ENCODE measurements at places on chromosomes 2 and 18.

DNA sequence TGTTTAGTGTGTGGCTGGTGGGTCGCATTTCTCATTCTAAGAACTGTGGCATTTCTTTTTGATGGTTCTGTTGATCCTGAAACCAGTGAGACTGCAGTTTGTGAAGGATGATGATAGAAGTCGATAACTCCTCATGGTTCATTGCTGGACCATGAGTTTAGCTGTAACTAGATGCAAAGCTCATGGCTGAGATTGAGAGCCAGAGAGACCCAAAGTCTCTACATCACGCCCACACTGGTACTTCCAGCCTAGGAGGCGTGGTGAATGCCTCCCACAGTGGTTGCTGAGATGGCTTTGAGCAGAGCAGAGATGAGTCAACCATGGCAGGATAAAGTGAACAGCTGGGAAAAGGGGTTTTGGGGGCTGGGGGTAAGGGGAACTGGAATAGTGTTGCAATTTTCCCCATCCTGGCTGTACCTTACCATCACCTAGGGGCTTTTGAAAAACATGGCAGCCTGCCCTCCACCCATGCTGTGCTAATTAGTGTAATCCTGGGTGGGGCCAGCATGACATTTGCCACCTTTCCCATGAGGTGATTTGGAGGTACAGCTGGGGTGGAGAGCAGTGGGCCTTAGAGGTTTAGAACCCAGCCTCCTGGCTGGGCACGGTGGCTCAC lies 24.1 kb downstream of the INPP4A start:
- DNase-seq, result no peak

DNA sequence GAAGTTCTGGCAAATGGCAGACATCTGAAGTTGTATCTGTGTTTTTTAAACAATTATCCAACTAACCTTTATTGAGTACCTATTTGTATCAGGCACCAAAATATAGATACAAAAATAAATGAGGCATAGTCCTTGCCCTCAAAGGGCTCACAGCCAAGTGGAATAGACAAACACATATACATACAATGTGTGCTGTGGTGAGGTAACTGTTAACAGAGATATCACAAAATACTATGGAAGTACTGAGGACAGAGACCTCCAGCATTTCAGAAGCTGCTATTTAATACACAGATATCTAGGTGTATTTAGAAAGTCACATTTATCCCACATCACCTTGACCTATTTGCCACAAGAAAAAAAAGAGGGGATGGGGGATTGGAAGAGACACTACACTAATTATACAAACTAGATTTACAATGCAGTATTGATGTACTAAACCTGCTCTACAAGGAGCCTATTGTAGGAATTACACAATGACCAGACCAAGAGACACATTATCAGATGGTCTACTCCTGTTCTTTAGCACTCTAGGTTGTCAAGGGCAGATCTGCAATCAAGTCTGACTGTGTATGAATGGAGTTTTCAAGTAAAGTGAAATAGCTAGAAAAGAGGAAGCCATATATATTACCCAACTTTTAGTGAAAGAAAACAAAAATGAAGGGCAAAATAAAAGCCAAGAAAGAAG lies 62.2 kb downstream of the SPIRE1 start:
- DNase-seq, result no peak

- DNase-seq, result no peak
Observed at GRCh38 chr2:237538001-237538720, 28.2 kb upstream of the PRLH start.

DNA sequence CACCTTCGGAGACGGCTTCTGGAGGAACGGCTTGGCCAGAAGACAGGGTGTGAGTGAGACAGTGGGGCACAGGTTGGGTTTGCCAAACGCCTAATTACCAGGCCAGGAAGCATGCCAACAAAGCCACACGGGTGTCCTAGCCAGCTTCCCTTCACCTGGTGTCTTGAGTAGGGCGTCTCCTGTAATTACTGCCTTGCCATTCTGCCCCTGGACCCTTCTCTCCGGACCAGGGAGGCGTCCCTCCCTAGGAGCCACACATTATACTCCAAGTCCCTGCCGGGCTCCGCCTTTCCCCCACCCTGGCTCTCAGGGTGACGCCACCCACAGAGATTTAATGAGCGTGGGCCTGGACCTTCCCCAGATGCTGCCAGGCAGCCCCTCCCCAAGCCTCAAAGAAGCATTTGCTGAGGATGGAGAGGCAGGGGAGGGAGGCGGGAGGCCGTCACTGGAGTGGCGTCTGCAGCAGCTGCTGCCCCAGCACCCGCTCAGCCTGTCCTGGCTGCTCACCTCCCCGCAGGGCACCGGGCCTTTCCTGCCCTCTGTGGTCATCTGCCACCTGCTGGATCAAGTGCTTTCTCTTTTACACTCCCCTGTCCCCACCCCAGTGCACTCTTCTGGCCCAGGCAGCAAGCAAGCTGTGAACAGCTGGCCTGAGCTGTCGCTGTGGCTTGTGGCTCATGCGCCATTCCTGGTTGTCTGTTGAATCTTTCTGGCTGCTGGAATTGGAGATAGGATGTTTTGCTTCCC lies 20.7 kb downstream of the FOSL2 start:
- peak; percentile 64 for DNase-seq

DNA sequence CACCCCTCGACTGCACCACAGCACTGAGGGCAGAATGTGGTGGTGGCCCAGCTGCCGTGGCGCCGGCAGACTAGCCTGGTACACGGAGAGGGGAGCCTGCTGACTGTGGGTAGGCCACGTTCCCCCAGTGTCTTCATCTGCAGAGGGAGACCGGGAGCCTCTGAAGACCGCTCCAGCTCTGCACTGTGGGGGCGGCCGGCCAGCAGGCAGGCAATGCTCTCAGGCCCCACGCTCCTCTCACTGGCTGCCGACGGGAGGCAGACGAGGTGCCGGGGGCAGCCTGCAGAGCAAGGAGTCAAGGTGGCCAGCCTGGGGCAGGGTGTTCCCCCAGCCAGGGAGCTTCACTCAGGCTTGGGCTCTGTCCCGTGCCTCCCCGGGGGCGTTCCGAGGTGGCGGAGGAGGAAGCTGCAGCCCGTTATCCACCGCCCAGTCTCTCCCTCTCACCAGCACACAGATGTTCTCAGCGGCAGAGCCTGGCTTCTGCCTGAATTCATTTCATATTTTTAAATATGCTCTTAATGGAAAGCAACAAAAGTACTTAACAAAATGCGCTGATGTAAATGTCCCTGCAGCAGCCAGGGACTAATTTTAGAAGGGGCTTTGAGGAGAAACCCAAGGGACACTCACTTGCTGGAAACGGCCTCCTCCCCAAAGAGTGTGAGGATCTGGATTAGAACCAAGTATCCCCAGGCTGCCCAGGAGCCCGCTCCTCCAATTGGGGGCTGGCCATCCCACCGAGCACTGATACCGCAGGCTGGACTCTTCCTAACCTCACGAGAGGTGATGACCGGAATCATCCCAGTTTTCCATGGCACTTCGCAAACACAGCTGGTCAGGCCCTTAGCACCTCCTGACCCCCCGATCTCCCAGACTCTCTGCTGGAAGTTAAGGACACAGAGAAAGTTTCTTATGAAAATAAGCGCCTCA lies 87.8 kb downstream of the HDAC4 start:
- peak; percentile 42 for DNase-seq

DNA sequence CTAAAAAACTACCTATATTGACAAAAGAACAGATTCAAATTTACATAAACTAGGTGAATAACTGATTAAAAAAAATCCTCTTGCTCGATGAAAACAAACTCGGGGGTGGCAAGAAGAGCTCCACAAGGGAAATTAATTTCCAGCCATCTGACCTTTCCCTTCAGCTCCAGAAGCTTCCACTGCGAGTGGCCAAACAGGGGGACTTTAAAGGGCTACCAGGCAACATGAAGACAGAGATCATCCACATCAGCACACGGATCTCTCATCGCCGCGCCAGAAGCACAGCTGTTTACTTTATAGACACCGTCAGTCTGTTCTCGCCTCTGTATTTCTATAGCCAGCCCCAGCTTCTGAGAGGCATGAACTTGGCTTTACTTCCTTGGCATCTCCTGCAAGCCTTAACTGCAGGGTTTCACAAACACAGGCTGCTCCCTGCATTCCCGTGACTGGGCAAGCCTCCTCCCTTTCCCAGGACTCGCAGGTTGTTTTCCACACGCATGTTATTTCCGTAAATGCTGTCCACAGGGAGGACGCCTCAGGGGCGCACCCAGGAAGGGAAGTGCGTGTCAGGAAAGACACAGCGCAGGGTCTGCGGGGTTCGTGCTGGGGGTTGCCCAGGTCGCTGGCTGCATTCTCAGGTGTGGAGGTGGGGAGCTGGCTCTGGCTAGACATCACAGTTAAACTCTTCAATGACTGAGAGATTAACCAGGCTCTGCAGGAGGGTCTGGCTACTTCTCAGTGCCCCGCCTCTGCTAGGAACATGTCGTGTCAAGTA lies 85.0 kb downstream of the USP40 start:
- no peak for DNase-seq

GRCh38 chr2:218032336-218033171 lies 29.8 kb upstream of the TNS1 start:
- DNase-seq, result peak; percentile 32

- no peak for DNase-seq
Observed at GRCh38 chr2:98240786-98241398, 105.4 kb upstream of the CNGA3 start.

- no peak for DNase-seq
Observed at GRCh38 chr2:85240055-85240454, 87.7 kb downstream of the TGOLN2 start.

- no peak for DNase-seq
Observed at GRCh38 chr2:6523476-6523875, 342.2 kb downstream of the CMPK2 start.

GRCh38 chr18:45503990-45504389 lies 111.3 kb upstream of the SLC14A2 start:
- no peak for DNase-seq

- DNase-seq, result no peak
Observed at GRCh38 chr18:58158008-58158407, 114.0 kb downstream of the NEDD4L start.

DNA sequence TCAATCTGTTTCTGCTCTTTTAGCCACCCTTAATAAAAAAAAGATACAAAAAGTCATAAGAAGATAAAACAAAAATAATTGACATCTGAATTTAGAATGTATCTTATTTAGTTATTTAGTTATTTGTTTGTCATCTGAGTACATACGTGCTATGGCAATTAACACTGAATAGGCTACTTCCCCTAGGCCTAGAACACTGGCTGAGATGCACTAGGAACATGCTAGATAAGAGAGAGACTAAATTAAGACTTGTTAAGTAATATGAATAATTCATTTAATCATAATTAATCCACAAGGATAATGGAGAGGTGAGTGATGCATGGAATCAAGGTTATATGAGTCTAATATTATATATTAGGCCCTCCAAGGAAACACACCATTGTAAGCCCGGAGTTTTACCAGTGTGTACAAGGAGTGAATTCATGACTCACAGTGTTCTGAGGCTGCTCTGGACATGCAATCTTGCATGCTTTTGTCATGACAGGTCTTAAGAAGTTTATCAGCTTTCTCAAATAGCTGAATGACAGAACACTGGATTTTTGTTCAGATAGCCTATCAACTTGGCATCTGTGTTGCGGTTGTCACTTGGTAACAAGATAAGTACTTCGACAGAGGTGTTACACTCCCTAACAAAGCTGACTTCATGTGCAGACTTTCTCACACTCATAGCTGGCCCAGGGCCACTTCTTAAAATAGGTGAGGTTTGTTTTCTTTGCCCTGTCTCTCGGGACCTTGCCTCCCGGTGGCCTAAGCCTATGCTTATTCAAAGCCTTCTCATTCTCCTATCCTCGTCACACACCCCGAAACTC lies 5.0 kb upstream of the SERPINB2 start:
- DNase-seq, result no peak

DNA sequence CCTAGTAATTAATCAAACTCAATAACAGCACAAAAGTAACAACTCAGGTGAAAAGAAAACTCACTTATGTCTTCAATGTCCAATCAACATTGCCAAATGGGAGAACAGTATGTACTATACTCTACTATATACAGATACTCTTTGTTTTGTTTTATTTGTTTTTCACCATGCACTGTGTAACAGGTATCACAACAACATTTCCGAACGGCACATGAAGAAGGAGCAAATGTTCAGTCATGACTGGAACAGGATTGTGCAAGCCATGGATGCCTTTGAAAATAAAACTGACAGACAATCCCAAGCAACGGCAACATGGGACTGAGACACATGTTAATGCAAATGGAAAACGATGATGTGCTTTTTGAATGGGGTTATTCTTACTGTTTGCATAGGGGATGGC lies 334.9 kb upstream of the THUMPD2 start:
- no peak for DNase-seq

DNA sequence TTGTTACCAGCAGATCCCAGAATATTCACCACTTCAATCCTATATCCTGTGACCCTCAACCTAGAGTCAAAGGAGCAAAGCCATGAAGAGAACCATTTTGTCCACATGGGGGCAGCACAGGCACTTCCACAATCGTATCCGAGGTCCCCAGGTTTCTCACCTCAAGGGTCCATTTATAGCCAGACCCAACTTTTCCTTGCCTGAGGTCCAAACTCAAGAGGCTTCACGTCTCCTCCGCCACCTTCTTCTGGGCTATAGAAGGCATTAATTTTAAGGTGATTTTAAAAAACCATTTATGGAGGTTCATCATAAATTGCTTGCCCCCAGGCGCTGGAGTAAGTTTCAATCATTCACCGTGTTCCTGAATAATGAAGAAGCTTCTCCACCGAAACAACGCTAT lies 111.6 kb upstream of the NABP1 start:
- DNase-seq, result peak; percentile 44

DNA sequence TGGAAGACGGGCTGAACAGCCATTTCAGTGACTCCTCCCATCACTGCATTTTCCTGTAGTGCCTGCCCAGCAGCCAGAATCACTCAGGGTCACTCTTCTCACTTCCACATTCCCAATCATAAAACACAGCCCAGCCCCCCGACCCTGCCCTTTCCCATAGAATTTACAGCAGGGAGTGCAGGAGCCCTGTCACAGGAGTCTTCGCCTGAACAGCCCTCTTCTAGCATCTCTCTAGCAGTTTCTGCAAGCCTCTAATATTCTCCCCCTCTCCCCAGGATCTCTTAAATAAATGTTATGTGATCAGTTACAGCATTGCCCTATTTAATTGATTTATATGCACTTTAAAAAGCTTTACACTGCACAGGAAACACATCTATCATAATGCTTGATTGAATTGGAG lies 42.9 kb upstream of the KLHL29 start:
- DNase-seq, result no peak

- DNase-seq, result no peak
Observed at GRCh38 chr2:26528836-26529235, 50.9 kb upstream of the OTOF start.

- no peak for DNase-seq
Observed at GRCh38 chr18:42477267-42477666, 522.2 kb downstream of the PIK3C3 start.

- DNase-seq, result no peak
Observed at GRCh38 chr2:197259470-197259999, 51.0 kb downstream of the ANKRD44 start.

DNA sequence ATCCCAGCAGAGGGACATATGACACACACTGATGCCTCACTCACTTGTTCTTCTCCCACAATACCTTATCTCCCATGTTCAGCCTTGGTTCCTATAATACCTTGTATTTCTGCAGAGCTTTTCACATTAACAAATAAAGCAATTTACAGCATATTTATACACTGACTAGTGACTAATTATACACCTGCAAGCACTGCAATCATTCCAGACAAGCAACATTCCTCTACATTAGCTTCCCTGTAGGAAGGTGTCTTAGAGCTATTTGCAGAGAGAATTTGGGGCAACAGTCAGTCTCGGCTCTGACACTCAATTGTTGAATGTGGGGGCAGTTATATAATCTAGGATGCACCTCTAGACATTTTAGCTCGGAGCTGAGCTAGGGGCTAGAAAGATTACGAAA lies 9.5 kb upstream of the INSIG2 start:
- DNase-seq, result no peak

- DNase-seq, result no peak
Observed at GRCh38 chr18:22223254-22223964, 54.0 kb downstream of the GATA6 start.
